ENCODE measurements at places on chromosomes 5 and 9.

GRCh38 chr9:28539434-28540070 is 966.3 kb upstream of the C9orf72 start:
- DNase-seq, result no peak

- no peak for DNase-seq
Observed at GRCh38 chr5:125180231-125180829, 433.9 kb upstream of the ZNF608 start.

- DNase-seq, result no peak
Observed at GRCh38 chr9:92035687-92036410, 79.4 kb downstream of the SPTLC1 start.

DNA sequence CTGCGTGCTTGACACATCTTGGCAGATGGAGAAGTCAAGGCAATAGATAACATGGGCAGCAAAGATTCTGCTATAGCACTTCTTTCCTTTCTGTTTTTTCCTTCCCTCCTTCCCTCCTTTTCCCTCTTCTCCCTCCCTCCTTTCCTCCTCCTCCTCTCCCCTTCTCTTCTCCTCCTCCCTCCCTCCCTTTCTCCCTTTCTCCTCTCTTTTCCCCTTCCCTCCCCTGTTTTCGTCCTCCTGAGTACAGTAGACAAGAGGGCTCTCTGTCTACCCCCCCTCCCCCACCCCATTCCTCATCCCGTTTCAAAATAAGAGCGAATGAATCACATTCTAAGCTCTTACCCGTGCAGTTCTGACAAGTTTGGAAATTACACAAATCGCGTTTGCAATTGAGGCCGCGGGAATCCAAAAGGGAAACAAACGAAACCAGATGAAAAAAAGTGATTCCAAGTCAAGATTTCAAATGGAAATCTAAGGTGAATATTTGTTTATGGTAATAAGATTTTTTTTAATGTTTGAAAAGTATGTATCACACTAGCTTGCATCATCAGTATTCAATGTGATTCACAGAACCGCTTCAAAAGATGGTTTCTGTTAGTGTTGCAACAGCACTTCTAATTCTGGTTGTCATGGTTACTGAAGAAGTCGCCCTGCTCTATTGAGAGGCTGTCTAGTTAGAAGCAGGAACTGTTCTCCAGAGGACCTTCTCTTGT is 1.3 kb downstream of the NIM1K start:
- DNase-seq, result no peak

GRCh38 chr9:112446526-112446925 is 40.1 kb upstream of the KIAA1958 start:
- DNase-seq, result no peak

DNA sequence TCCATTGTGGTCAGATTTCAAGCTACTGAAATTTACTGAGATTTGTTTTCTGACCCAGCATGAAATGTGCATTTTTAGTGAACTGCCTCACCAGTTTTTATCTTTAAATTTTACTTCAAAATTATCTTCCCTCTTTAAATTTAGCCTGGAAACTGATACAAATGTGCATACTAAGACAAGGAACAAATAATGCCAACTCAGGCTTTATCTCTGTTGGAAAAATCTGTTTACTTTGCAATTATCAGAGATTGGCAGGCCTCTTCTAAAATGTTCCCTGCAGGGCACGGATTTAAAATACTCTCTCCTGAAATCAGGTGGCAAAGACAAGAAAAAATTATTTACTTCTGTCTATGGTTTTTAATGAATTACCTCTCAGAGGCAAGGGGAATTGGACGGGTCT is 151.0 kb upstream of the PTCH1 start:
- DNase-seq, result no peak

DNA sequence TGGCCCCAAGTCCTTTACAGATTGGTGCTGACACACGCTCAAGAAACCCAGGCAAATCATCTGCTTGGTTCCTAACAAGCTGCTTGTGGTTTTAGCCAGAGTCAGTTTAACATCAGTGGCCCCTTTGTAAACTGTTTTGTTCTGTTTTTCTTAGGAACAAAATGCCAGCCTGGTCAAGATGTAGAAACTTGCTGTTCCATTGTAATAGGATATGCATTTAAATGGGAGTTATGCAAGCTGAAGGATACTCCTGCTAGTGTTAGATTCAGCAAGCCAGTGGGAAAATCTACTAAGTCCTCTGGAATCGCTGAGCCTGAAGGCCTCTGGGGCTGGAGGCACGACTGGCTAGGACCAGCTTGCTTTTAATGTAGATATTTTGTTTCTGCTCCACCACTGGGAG is 391.1 kb downstream of the TLE4 start:
- DNase-seq, result no peak

DNA sequence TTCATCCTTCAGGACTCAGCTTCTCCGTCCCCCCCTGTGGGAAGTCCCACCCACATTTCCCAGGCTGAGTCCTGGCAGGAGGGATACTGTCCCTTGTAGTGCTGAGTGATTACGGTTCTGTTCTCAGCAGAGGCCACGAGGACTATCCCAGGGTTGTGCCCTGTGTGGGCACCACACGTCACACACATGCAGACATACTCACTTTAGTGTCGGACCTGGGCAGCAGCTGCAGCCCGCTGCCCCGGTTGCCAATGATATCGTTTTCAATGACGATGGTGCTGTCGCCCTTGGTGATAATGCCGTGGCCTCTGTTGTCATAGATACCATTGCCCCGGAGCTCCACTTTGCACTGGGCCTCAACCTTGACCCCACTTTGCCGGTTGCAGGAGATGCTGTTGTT is 32.2 kb downstream of the POLR1E start:
- no peak for DNase-seq

- no peak for DNase-seq
Observed at GRCh38 chr5:159824188-159825161, 91.8 kb upstream of the ADRA1B start.

DNA sequence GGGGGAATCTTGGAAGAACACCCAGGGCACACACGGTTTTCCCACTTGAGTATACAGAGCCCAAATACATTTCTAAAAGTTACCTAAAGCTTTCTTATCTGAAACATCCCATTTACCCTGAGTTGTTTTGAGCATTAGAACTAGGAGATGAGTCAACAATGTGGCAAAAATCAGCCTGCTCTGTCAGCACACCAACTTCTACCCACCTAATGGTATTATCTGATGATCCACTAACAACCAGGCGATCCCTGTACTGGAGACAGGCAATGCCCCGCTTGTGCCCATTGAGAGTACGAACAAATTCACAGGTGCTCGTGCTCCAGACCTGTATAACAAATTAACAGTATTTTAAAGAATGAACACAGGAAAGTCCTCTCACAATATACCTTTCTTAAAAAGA is 87.0 kb downstream of the SMIM23 start:
- DNase-seq, result no peak

Data from stimulated activated CD4-positive, alpha-beta T cell treated with anti-CD3 and anti-CD28 coated beads, TNF-alpha, amount 100 ng/mL, for 1 hour (primary cell).